ENCODE measurements at places on chromosomes 6 and 20. TPM values are rescaled to one million over a fixed set of nuclear protein-coding genes. Genes with fewer than 3 reads are reported as not detected.

GRCh38 chr6:166739976-166740318 lies 112.9 kb upstream of the RPS6KA2 start:
- no peak for ATAC-seq

DNA sequence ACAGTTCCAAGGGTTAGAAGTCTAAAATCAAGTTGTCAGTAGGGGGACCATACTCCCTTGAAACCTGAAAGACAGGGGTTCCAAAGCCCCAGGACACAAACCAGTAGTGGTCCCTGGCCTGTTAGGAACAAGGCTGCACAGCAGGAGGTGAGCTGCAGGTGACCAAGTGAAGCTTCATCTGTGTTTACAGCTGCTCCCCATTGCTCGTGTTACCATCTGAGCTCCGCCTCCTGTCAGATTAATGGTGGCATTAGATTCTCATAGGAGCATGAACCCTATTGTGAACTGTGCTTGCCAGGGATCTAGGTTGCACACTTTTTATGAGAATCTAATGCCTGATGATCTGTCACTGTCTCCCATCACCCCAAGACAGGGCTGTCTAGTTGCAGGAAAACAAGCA lies 25.3 kb upstream of the SIM1 start:
- no peak for ATAC-seq

GRCh38 chr6:49570474-49571079 lies 20.1 kb downstream of the C6orf141 start:
- ATAC-seq = no peak

DNA sequence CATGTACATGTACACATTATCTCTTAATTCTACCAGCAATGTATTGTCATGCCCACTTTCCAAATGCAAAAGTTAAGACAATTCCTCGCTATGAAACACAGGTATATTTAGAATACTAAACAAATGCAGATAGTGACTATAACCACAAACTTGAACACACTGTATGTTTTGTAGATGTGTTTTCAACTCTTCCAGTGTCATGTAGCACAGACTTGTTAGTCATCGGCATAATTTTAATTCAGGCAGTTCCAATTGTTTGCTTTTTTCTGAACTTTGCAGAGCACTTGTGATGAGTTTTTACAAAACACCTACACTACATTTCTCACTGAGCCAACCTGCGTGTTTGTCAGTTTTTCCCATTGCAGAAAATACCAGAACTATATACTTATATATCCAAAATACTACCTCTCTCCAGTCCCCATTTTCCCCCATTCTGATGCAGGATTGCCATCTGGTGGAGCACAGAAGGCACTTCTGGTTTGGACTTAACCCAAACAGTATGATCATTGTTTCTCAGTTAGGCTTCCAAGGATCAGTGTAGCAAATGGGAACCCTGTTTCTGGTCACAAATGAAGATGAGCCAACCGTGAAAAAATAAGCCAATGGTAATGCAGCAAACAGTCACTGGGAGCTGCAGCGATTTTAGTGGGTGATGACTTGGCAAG lies 143.4 kb downstream of the ADGRB3 start:
- peak; percentile 59 for ATAC-seq

GRCh38 chr20:19867940-19868371 lies 109.9 kb downstream of the RIN2 start:
- ATAC-seq = no peak

GRCh38 chr20:62658593-62659178 lies 16.4 kb downstream of the SLCO4A1 start:
- ATAC-seq = no peak

DNA sequence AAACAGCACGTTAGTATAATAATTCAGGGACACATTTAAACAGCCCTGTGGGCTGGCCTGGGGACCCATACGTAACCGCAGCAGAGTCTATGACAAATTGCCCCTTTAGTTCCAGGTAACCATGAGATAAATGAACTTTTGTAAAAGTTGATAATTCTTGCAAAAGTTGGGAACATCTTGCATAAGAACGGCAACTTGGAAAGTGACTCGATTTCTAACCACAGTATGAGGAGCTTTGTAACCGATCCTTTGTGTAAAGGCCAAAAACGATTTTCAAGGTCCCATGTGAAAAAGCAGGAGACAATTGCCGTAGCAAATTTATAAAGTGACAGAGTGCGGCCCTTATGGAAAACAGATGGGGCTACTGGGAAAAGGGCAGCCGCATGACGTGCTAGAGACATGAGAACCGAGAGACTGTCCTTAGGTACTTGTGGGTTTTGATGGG lies 81.6 kb downstream of the PSMG4 start:
- ATAC-seq = no peak

DNA sequence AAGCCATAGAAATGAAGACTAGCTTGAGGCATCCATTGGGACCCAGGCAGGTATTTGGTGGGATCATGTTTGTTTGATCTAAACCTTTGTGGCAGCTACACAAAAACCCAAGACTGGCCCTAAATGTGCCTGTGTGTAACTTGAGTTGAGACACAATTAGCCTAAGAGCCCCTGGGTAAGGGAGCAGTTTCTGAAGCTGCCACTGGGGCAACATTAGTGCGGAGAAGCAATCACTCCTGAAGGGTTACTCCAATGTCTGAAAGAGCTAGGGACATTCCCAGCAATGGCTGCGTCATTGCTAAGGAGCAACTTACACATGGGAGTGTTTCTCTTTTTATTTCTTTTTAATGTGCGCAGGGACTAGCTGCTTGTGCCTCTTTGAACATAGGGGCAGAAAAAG lies 67.9 kb upstream of the EEF1E1 start:
- no peak for ATAC-seq

DNA sequence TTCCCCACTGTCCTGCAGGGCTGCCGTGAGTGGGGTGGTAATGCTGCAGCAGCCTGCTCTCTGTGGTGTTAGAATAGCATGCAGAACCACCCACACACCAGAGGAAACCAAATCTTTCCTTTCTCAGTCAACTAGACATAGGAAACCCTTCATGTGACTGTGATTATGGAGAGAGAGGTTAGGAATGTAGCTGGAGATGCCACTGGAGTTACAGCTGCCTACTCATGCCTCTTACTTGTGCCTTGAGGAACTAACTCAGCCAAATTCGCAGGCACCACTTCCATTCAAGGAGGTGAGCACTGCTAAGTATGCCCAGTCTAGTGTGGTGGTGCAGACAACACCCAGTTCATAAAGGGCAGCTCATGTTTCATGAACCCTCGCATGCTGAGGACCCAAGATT lies 27.4 kb downstream of the MUC22 start:
- no peak for ATAC-seq

GRCh38 chr6:105894556-105894955 lies 191.6 kb upstream of the PRDM1 start:
- no peak for ATAC-seq

DNA sequence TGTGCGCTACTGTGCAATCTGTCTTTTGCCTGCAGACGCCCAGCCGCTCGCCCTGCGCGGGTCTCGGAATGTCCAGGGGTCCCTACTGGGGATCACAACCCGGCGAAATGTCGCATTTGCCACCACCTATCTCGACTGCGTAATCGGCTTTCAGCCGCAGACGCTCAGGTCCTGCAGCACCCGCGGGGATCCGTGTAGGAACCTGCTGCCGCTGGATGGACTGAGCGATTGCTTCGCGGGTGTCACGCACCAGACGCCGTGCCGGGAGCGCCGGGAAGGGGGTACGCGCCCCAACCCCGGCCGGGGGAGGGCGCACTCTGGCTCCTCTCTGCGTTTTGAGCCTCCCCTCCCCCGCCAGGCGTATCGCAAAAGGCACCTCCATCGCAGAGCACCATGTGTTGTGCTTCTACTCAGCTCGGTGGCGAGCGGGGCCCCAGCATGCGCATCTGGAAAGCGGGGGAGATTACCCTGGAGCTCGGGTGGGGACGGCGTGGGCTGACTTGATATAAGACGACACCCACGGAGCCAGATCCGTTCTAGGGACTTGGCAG lies 747 bp upstream of the PTPRA start:
- ATAC-seq = peak; percentile 31

DNA sequence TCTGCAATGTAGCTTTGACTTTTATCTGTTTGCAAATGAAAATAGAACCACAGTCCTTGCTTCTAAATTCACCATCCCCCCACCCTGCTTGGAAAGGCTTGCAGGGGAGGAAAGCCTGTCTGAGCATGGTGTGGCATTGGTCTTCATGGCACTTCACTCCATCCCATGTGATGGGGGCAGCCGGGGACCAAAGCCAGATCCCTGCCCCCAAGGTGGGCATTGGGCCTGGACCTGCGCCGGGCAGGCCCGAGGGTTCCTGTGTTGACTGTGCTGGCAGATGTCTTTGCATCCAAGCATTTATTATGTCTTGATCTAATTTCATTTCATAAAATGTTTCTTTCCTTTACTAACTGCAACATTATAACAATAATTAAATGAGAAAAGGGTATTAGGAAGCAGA lies 120.0 kb downstream of the SYNDIG1 start:
- no peak for ATAC-seq

DNA sequence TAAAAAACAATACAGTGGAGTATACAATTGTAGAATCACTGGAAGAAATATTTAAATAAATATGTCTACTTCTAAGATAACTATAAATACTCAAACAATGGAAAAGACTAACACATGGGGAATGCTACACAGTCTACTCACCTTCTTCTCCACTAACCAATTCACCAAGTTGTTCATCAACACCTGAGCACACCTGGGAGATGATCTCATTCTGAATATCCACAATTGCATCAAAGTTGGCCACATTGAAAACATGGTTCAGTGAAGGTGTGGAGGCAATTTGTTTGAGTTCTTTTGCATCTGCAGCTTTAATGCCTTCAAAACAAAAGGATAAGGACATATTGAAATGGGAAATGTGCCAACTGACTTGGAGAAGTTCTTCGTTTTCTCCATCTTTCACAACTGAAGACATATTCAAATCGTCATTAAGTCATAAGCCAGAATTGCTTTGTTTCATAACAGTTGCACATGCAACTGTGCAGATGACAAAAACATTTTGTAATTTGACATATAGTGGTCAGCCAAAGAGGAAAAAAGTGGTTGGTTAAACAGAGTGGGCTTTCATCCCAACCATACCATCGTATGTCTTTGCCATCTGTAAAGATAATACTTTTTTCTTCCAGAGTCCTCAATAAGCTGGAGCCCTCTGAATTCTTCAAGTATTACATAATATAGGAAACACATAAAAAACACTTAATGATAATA lies 17.5 kb downstream of the COL12A1 start:
- ATAC-seq = no peak

DNA sequence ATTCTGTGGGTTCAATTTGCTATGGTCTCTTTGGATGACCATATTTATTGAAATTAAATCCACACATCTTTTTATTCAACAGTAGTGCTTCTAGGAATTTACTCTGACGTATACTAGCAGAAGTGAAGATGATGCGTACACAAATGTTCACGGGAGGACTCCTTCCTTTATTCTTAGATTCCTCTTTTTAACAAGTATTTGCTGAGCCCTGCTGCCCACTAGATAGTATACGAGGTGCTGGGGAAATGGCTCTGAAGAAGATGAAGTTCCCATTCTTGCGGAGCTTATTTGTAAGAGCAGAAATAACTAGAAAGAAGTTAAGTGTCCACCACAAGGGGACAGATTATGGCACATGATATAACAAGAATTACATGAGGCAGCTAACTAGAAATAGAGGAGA lies 145.2 kb downstream of the DOK5 start:
- no peak for ATAC-seq

GRCh38 chr20:12180107-12180661 lies 262.5 kb downstream of the BTBD3 start:
- no peak for ATAC-seq

- peak; percentile 76 for ATAC-seq
Measured at GRCh38 chr6:123417535-123417934, 219.2 kb downstream of the TRDN start.

DNA sequence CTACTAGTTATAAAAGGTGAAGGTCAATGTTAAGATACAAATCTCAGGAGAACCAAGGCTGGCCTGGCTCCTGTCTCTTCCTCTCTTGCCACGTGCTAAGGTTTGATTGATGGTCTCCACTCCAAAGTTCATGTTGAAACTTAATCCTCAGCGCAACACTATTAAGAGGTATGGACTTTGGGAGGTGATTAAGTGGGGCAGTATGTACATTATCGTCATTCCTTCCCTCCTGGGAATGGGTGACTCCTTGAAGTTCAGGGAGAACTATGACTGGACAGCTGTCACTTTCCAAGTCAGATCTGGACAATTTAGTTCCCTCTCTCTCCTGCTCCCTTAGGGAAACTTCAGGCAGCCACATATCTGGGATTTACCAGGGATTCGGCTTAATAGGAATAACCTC lies 50.5 kb downstream of the KCNK5 start:
- no peak for ATAC-seq

DNA sequence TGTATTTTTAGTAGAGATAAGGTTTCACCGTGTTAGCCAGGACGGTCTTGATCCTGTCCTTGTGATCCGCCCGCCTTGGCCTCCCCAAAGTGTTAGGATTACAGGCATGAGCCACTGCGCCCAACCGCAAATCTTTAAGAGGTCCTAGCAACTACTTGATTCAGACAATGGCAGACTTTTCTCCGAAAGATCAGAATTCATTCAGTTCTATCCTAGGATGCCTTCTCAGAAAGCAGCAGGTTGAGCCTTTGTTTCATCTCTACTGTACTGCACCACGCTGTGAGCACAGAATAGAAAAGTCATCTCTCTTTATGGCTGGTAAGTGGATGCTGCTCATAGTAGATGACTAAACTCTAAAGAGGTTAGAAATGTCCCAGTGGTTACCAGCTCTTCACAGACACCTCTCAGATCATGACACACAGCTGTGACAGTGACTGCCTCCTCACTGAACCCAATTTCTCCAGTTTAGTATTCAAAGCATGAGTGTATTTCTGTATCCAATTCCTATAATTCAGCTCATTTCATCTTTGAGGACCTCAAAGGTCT lies 6.0 kb upstream of the HSF2 start:
- no peak for ATAC-seq

GRCh38 chr6:133804265-133804664 lies 84.6 kb upstream of the TCF21 start:
- ATAC-seq = no peak

DNA sequence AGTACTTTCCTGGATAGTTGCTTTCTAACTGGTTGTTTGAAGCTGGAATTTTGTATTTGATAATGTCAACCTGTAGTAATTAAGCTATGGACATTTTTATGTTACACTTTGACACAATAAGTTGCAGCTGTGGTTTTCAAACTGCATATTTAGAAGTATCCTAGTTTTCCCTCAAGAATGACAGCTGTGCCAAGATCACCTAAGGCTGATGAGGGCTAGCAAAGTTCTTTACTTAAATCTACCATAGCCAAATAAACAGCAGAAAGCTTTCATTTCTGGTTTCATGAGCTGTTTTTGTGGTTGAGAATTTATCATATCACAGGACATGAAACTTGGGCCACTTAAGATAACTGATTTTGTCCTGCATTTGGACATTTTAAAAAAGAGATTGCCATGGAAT lies 30.6 kb downstream of the FAM229B start:
- ATAC-seq = no peak

Gene EPPIN
- total RNA-seq = not detected

Gene ENPP1
- 20.5 TPM for total RNA-seq

Gene BNIP5
- not detected for total RNA-seq

Gene PEDS1
- total RNA-seq = 43.7 TPM

Gene PHACTR3
- 41.1 TPM for total RNA-seq

Gene KIF25
- total RNA-seq = 0.64 TPM

Gene DLL1
- 6.9 TPM for total RNA-seq

Gene RTN4IP1
- 11.1 TPM for total RNA-seq
